Glutamatergic neuron (in vitro differentiated cells): ENCODE measurements at places on chromosomes 5 and 9. TPM values are rescaled to one million over a fixed set of nuclear protein-coding genes. Genes with fewer than 3 reads are reported as not detected.

- DNase-seq = no peak
Measured at GRCh38 chr5:147573211-147573610, 63.3 kb upstream of the DPYSL3 start.

DNA sequence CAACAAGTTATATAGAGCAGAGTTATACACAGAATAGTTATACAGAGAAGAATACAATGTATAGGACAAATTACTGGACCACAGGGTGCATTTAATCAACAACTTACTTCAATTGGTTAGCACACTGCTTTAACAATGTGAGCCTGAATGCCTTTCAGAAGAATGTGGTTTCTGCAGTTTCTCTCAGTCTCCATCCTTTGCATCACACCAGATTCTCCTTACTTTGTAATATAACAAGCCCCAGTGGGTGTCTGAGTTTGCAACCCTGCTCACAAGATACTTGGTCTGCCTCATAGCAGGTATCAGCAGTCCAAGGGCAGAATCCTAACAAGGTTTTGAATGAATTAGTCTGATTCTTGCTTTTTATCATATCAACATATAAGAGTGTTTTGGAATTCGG is 114.6 kb downstream of the GABRB2 start:
- DNase-seq = no peak

DNA sequence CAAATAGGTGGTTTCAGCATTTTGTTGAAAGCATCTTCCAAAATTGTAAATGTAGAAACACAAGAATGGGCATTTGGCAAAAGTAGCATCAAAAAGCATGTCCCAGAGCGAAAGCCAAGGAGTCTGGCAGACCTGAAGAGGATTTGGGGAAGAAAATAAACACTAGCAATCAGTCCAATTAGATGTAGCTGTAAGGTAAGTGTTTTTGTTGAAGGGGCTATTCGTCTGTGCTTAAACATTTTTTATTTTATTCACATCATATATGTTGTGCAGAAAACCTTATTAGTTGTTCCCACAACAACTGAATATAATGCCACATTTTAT is 954.1 kb upstream of the COX7C start:
- DNase-seq = no peak

DNA sequence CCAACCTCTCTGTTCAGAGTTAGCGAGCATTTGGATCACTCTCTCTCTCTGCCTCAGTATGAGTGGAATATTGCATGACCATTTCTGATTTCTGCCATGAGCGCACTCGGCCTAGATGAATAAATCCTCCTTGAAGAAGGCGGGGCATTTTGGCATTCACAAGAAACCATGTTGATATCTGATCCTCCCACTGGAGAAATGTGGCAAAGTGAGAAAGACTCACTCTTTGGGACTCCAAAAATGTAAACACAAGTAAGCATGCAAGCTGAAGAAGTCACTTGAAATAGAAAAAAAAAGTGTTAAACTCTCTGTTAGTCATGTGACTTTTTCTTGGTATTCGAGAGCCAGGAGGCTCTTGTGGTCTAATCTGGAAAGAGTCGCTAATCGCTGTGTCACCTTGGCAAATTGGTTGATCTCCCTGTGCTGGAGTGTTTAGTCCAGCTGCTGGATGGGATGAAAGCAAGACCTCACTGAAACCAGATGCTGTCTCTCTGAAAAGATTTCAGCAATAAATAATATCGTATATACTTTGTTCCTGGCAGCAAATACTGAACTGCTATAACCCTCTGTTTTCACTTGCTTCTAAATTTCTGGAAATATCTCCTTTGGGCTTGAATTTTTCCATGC is 95.5 kb downstream of the GHR start:
- DNase-seq = no peak

GRCh38 chr5:140561753-140562523 is 2.5 kb downstream of the APBB3 start:
- DNase-seq = no peak

DNA sequence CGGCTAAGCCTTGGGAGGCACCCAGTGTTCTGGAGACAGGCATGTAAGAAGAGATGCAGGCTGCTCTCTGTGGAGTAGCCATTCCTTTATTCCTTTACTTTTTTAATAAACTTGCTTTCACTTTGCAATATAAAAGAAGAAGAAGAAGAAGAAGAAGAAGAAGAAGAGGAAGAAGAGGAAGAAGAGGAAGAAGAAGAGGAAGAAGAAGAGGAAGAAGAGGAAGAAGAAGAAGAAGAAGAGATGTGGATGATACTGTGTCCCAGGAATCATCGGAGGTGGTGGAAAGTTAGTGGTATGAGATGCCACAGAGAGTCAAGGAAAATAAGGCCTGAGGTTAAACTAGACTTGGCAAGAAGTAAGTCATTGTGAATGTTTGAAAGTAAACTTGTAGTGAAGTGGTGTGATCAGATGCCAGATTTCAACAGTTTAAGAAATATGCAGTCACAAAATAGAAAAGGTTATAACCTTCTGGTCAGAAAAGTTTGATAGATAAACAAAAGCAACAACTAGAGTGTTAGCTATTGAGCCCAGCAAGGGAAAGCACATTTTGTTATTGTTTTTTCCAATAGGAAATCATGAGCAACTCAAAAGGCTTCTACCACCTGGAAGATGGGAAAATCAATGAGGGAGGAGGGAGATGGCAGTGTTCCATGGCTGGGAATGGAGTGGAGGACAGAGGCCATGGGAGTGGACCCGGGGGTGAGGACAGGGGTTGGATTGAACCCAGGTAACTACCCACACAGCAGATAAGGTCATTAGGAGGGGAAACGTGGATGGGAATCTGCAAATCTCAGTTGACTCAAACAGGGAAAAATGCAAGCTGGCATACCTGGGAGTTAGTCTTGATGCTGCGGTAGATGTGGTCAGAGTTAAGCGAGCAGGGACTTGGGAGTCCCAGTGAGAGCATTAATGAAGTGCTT is 16.8 kb downstream of the AOPEP start:
- DNase-seq = no peak

DNA sequence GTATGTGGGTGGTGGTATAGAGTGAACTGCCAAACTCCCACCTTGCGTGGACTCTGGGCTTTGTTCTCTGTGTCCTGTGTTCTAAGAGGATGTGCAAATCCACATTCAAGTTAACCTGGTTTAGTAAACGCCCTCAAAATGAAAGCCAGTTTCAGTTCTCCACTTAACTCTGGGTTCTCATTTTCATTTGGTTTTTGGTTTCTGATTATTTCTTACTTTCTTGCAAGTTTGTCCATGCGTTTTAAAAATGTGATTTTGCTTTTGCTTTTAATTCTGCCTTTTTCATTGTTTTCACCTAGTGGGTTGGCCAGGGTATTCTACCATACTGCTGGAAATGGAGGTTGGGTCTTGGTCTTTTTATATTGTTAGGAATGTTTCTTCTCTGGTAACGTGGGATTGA is 38.2 kb downstream of the GALNT10 start:
- no peak for DNase-seq

GDNF gene
- total RNA-seq = 0.51 TPM

ETF1 gene
- total RNA-seq = 70.4 TPM

IL11RA gene
- total RNA-seq = 28.8 TPM

SPINK4 gene
- not detected for total RNA-seq

TOR2A gene
- 27.5 TPM for total RNA-seq

ZNF474 gene
- total RNA-seq = 0.64 TPM

SLC45A2 gene
- 0.76 TPM for total RNA-seq

SLC25A46 gene
- total RNA-seq = 38.1 TPM
